Cerebellar nuclear complex (tissue), 1 donor: ENCODE measurements at places on chromosomes 4 and X.

- no peak for DNase-seq
Measured at GRCh38 chr4:7366180-7366945, 68.4 kb downstream of the PSAPL1 start.

DNA sequence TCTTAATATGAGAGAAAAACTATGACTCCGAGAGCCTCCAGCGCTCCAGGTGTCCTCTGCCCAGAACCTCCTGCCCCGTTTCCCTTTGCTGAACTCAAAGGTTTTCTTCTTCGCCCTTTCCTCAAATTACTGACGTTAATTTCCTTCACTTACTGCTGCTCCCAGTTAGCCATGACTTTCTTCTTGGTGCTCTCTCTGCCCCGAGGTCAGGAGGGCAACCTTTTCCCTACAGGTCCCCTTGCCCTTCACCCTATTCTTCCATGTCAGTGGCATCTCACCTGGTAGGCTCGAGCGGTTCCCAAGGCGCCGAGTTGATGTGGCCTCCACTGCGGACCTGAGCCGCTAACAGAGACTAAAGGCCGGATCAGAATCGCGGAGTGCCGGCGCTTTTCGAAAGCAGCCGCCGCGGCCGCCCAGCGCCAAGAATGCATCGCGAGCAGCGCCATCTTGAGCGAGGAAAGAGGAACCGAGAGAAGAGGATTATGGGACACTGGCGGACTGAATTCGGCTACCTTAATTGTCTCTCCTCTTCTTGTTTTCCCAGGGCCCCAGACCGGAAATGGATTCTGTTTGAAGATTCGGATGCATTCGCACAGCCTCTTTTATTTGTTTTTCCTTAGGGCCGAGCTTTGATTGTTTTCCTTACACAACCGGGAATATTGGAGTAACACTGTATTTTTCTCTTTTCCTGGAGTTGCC, at the start of gene ABCB7:
Gene ABCB7 (minus strand): TSS at position 457 of the 699 bp plus-strand sequence. CDS start 11 bp downstream, at position 446.
- DNase-seq = peak; percentile 26

DNA sequence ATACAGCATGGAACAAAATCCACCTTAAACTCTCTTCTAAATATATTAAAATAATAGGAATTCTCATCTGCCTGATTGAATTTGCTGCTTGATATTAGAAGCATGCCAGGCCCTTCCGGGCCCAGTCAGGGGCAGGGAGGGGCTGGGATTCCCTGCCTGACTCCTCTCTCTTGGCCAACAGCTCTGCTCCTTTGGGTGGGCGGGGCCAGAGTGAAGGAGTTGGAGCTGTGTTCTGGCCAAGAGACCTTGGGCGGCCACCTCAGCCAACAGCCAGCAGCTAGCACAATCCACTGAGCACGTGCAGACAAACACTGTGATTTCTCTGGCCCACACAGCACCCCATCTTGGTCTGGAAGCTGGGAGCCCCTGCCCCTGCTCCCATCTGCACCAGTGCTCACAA, 140.3 kb downstream of the PJA1 start:
- DNase-seq = no peak

- no peak for DNase-seq
Measured at GRCh38 chr4:128298146-128298758, 10.6 kb upstream of the PGRMC2 start.

- DNase-seq = no peak
Measured at GRCh38 chr4:54637325-54637724, 20.4 kb upstream of the KIT start.

DNA sequence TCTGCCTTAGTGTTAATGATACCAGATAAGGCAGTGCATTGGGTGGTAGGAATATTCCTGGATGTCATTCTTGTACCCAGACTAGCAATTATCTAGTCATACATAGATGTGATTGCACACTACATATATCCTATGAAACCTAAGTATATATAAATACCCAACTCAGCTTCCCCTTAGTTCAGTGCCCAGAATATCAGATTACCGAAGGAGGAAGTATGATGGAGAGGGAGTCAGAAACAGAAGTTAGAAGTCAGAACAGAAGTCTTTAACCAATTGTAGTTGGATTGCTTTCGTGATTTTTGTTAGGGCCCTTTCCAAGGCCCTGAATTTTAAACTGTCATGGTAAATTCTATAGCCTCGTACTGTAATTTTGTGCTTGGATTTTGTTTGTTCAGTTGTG, 42.9 kb downstream of the MOB1B start:
- DNase-seq = no peak

DNA sequence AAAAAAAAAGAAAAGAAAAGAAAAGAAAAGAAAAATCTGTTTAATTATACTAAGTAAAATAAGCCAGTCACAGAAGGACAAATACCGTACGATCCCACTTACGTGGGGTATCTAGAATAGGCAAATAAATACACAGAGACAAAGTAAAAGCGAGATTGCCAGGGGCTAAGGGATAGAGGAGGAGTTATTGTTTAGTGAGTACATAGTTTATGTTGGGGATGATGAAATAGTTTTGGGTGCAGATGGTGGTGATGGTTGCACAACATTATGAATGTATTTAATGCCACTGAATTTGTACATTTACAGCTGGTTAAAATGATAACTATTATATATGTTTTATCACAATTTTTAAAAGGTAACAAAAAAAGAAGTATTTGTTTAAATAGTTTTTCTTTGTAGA, 7.1 kb downstream of the CA5B start:
- DNase-seq = no peak

GRCh38 chr4:141541851-141542250, 94.5 kb upstream of the IL15 start:
- no peak for DNase-seq

- no peak for DNase-seq
Measured at GRCh38 chr4:141388481-141388880, 167.8 kb downstream of the ZNF330 start.
